ENCODE measurements at places on chromosomes 4 and X. TPM values are rescaled to one million over a fixed set of nuclear protein-coding genes. Genes with fewer than 3 reads are reported as not detected.

DNA sequence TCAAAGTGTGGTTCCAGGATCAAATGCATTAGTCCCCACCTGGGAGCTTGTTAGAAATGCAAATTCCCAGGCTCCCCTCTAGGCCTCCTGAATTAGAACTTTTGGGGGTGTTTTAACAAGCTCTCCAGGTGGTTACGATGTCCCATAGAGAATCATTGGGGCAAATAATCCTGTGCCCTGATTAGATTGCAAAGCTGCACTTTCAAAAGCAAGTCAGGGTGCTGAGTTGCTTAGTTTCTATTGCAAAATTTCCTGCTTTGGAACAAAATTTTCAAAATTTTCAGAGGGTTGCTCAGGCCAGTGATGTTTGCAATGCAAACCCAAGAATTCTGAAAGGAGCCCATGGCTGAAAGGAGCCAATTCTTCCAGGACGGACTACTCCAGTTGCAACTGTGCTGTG, 71.0 kb downstream of the MGST2 start:
- H3K4me3 ChIP-seq = no peak overlapping the region
- H3K27me3 ChIP-seq = peaks cover 39% of the 10 kb centered on the region
- H3K4me1 ChIP-seq = peaks cover 35% of the 10 kb centered on the region
- no peak overlapping the region for H3K27ac ChIP-seq
- DNase-seq = no peak

The CXorf49 gene
- not detected for total RNA-seq

DNA sequence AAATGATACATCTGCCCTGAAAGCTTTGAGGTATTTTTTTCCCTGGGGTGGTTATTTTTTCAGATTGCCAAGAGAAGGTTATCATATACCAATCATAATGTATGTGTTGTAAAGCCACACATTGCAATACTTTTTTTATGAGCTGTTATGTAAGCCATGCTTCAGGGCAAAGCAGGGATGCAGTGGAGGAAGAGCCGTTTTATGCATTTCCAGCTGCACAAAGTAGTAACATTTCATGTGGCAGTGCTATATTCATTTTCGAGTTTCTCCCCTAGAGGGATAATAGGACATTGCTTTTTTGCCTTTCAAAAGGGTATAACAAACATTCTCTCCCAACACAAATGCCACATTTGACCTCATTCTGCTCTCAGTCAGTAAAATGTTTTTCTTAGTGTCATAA, 68.5 kb downstream of the GALNT7 start:
- peak overlapping the region; percentile 64 for H3K27ac ChIP-seq
- peaks cover 58% of the 10 kb centered on the region for H3K4me1 ChIP-seq
- no peaks in the 10 kb centered on the region for H3K36me3 ChIP-seq
- H3K4me3 ChIP-seq = peak overlapping the region; percentile 15

The NAP1L2 gene
- 15.9 TPM for total RNA-seq

The TBCK gene
- 28.6 TPM for total RNA-seq

DNA sequence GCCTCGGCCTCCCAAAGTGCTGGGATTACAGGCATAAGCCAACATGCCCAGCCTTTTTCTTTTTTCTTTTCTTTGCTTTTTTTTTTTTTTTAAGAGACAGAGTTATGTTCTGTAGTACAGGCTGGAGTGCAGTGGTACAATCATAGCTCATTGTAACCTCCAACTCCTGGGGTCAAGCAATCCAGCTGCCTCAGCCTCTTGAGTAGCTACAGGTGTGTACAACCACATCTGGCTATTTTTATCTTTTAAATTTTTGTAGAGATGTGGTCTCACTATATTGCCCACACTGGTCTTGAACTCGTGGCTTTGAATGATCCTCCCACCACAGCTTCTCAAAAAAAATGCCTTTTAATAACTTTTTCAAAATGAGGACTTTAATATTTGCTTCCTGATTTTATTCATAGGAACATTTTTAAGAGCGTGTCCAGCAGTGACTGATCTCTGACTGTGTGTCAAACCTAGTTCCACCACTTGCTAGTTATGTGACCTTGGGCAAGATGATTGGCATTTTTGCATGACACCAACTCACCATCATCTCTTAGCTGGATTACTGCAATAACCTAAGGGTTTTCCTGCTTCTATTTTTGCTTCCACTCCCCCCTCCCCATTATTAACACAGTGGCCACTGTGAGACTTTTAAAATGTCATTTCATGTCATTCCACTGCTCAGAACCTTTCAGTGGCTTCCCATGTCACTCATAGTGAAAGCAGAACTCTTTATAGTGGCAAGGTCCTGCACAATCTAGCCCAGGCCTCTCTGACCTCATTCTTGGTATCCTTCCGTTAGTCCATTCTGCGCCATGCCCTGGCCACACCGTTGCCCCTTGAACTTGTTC, 4.5 kb upstream of the TNIP3 start:
- no peak overlapping the region for H3K4me3 ChIP-seq
- H3K27ac ChIP-seq = no peak overlapping the region
- no peaks in the 10 kb centered on the region for H3K36me3 ChIP-seq
- no peaks in the 10 kb centered on the region for H3K27me3 ChIP-seq

- H3K36me3 ChIP-seq = no peaks in the 10 kb centered on the region
- no peak overlapping the region for H3K27ac ChIP-seq
- no peak for DNase-seq
- no peak overlapping the region for H3K4me3 ChIP-seq
- H3K27me3 ChIP-seq = no peaks in the 10 kb centered on the region
Measured at GRCh38 chr4:136571315-136571714, 961.0 kb downstream of the PCDH18 start.

The USP17L30 gene
- not detected for total RNA-seq

All from WTC11 (cell line).